ENCODE measurements at places on chromosomes 7 and 10. TPM values are rescaled to one million over a fixed set of nuclear protein-coding genes. Genes with fewer than 3 reads are reported as not detected.

Gene TYW1B
- total RNA-seq = 3.4 TPM

Gene WNT8B
- not detected for total RNA-seq

Gene TMEM229A
- total RNA-seq = not detected

Gene PON3
- 2.2 TPM for total RNA-seq

Gene HYAL4
- not detected for total RNA-seq

All from hair follicle dermal papilla cell (primary cell).